ENCODE measurements at places on chromosomes 7 and 10.

DNA sequence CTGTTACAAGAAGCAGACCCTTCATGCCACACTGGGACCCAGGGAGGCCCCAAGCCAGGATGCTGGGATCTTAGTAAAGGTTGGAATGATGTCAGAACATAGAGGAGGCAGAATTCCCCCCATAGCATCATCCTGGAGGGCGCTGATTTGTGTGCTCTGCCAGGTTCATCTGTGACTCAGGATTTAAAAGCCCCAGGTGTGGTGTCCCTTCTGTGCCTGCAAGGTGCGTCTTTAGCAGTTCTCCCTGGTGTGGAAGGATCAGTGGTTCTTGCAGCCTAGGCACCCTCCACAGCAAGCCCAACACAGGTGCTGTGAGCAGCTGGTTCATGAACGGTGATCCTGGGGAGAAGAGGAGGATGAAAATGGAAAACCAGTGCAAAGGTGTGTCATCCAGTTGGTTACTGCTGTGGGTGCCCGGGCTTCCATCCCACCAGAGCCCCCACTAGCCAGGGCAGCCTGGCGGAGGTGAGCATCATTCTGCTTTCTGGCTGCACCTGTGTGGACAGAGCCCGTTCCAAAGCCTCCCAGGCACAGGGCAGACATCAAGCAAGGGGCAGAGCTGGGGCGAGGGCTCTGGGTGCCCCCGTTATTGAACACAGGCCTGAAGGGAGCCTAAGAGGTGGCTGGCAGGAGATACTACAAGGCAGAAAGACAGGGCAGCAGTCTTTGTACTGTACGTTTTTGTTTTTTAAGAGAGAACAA is 49.5 kb downstream of the IKZF1 start:
- DNase-seq, result no peak

- no peak for DNase-seq
Measured at GRCh38 chr7:41715000-41715399, 12.1 kb upstream of the INHBA start.

DNA sequence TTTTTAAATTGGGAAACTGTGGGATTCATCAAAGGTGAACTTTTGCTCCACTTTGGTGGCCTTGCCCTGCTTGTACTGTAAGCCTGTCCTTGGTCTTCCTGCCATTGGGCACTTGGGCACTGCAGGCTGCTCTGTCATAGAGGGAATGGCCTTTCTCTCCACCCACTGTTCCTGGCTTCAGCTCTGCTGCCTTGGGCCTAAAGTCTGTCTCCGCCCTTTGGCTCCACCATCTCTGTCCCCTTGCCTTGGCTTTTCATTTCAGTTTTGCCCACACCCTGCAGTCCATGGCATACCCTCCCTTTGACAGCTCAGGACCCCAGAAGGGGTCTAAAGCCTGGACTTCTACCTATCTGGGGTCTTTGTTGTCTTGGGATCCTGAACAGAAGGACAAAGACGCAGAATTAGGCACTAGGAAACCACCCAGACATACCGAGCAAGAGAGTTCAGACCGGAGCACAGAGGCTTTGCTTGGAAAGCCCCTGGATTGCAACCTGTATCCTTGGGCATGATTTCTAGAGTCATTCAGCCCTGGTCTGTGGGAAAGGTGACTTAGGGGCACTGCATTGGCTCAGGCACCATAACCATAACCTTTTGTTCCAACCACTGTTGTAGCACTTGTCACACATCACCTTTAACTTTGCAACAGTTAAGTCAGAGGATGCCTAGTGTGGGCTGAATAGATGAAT is 5.2 kb upstream of the ARHGAP22 start:
- DNase-seq, result no peak

GRCh38 chr10:49594594-49594993 is 15.5 kb upstream of the SLC18A3 start:
- DNase-seq, result peak; percentile 55

DNA sequence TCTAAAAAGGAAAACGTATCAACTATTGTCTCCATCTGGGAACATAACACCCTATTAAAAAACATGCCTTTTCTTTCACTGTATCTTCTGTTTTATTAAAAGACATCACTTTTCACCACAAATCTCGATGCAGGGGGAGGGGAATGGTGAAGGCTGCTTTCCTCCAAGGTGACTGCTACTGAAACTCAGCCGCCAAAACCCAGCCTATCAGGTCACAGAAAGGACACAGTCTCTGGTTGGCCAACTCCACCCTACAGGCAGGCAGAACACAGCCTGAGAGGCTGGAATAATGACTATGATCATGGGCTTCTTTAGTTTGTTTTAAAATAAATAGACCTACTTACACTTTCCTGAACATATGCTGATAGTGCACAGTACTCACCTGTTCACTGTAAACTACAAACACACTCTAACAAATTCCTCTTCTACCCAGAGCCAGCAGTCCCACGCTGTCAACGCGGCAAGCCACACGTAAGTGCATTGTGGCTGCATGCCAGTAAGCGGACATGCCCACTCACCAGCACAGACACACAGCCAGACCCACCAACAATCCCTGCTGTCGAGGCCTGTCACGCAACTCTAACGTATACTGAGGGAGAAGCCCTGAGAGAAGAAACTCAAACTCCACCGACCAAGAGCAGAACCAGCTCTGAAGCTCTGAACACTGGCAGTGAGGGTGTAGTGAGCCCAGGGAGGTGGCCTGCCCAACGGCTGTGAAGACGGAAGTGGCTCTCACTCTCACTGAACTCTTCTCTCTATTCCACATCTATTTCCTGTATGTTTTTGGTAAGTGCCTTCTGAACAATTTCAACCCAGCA is 41.8 kb downstream of the NCAPG2 start:
- no peak for DNase-seq

DNA sequence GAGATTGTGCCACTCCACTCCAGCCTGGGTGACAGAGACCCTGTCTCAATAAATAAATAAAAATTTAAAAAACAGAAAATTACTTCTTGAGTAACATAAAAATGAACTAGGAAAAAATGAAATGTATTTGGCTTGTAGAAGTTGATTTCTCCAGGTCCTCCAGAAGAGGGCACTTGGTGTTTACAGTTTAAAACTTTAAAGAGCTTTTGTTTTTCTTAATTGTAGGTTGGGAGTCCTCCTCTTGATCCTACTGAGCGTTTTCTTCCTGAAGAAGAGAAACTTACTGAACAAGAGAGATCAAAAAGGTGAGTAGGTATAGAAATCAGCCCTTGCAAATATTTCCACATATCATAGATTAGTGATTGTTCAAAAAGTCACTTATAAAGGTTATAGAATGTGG is 16.2 kb downstream of the KIFBP start:
- no peak for DNase-seq

GRCh38 chr7:129503725-129504124 is 1.4 kb downstream of the SMKR1 start:
- no peak for DNase-seq

DNA sequence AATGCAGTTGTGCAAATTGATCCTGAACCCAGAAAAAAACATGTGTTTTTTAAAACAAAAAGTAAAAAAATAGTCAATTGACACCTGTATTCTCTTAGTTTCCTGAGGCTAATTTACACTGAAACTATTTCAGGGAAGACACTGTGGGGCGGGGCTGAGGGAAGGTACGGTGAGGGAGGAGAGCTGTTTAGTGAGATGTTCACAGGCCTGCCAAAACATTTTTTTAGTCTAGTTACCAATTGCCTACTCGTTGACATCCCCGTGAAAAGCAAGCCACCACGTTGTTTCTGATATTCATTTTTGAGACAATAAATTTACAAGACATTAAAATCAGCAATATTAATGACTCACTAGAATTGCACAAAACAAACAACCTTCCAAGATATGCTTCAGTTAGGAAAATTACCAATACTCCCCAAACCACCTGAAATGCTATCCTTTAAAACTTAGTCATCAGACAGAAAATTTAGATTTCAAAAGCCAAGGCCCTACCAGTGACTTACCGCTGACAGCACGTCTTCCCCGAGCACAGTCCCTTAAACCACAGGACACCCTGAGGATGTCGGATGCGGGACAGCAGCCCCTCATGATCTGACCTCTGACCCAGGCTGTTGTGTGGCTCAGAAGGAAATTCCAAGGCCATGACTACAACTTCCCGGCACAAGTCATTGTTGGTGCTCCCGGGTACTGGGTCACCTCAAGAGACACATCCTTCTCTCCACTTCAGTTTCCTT is 279.2 kb downstream of the PRPF18 start:
- no peak for DNase-seq

DNA sequence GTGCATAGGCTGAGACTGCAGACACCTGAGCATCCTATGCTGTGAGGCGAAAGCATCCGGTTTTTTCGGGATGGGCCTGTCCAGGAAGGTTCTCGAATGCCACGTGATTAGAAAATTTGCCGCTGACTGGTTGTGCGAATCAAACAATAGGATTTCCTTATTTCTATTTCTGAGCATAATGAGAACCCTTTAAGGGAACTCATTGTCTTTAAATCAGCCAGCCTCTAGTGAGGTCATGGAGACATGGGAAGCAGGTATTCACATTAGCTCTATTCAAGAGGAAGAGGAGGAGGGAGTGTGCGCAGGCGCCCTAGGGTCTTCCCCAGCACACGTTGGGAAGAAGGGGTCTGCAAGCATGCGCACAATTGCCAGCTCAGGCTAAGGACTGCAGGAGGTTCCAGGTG is 5.6 kb downstream of the GIMAP1 start:
- no peak for DNase-seq

GRCh38 chr10:124680675-124681074 is 63.5 kb downstream of the FAM53B start:
- no peak for DNase-seq

DNA sequence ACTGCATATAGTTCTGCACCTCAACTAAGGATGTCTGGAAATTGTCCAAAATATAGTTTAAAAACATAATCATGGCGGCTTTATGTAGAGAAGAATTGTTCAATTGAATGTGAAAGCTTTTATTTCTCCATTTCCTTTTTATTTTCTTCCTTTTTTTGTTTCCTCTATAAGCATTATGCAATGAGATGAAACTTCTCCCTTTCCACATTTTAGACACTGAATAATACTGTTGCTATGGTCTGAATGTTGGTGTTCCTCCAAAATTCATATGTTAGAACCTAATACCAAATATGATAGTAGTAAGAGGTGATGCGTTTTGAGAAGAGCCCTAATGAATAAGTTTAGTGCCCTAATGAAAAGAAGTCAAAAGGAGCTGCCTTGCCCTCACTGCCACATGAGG is 175.0 kb downstream of the RNLS start:
- DNase-seq, result no peak

- DNase-seq, result peak; percentile 28
Measured at GRCh38 chr10:25725917-25726716, 207.9 kb upstream of the MYO3A start.

GRCh38 chr7:149145031-149145845 is 2.0 kb upstream of the ZNF398 start:
- DNase-seq, result no peak

- no peak for DNase-seq
Measured at GRCh38 chr7:38465956-38466355, 165.2 kb downstream of the AMPH start.

GRCh38 chr10:113572520-113573290 is 19.9 kb downstream of the HABP2 start:
- no peak for DNase-seq

DNA sequence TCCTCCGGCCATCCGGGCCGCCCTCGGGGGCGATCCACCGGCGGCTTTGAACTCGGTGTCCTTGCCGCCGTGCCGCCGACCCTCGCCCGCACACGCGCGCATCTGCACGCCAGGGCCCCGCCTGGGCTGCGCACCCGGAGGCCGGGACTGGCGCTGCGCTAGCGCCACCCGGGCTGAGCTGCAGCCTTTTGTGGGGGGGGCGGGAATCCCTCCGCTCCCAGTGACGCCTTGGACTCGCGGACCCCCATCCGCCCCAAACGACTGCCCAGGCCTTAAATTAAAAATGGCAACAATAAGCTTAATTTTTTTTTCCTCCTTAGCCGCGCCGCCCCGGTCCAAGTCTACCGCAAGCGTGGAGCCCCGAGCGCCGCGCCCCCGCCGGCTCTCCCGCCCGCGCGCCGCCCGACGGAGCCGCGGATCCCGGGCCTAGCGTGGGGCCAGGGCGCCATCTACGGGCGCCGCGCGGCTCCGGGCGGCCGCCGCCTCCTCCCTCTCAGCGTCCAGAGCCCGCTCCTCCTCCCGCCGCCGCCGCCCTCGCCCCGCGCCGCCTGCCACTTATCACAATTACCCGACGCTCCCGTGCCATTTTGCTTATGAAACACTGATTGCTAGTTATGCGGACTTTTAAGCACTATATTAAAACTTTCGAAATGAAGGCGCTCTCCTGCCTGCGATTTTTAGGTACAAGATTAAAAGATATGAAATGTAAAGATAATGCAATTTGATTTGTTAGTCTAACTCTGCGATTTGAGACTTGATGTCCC is 7.5 kb upstream of the EBF3 start:
- peak; percentile 73 for DNase-seq

DNA sequence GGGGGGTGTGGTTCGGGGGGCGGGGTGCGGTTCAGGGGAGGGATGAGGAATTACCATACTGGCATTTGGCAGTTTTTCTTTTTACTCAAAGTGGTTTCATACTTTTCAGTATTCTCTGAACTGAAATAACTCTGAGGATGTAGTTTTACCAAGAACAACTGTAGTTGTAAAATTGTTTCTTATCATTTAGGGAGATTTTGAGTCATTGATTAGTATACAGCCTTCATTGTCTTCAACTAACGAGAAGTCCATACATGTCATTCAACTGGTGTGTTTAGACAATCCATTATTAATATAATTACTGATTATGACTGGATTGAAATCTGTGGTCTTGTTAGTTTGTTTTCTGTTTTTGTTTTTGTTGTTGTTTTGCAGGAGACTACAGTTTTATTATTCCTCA is 40.8 kb downstream of the COPG2 start:
- DNase-seq, result no peak

DNA sequence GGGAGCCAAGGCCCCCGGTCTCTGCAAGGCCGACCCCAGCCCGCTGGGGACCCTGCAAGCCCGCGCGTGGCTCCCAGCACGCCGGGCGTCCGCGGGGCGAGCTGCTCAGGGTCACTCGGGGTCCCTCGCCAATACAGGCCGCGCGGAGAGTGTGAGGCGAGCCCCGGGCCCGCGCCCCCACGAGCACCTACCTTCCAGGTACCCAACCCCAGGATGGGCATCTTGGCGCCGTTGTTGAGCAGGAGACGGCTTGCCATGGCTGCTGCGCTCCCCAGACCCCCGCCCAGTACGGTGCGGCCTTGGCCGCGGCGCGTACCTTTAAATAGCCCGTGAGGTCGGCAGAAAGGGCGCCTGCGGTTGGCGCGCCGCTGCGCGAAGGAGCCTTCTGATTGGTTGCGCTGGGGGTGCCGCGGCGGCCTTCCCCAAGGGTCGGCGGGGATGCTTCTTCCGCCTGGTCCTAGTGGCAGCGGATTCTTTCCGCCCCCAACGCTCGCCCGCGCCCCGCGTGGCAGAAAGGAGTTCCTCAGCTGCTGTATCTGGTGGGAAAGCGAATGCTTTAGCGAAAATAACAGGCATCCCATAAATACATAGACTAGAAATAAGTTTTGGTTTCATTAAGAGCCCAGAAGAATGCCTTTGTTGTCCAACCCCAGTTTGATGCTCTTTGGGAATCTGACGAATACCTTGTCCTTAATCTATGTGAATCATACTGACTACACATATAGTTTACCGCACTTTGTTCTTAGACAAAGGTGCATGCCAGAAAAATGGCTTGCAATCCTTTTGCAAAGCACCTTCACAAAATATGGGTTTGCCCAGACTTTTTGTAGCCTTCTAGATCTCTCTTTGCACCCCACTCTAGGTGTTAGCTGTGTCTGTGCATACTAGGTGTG is at the start of gene AKR1B1:
Gene AKR1B1 (minus strand): TSS at position 295 of the 893 bp plus-strand sequence. CDS start 38 bp downstream, at position 257.
- DNase-seq, result peak; percentile 92
